HT1080 (cell line): ENCODE measurements at places on chromosomes 5 and 9. TPM values are rescaled to one million over a fixed set of nuclear protein-coding genes. Genes with fewer than 3 reads are reported as not detected.

GRCh38 chr9:5651246-5651645 lies 22.3 kb downstream of the RIC1 start:
- DNase-seq: peak; percentile 72

DNA sequence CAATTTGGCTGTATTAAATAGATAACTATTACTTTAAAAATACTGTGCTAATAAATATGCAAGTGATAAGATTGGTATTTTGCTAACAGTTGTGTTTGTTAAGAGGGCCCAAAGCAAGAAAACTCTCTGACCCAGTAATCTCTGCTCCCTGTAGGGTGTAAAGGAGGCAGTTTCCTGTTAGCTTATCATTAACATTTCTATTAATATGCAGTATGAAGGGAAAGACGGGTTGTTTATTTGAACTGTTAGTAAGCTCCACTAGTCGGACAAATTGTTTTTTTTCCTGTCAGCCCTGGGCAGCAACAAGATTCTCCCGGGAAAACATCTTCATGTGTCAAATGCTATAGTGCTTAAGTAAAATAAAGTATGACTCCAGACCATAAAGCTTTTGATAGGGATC lies 35.6 kb downstream of the ERP44 start:
- DNase-seq: no peak

DNA sequence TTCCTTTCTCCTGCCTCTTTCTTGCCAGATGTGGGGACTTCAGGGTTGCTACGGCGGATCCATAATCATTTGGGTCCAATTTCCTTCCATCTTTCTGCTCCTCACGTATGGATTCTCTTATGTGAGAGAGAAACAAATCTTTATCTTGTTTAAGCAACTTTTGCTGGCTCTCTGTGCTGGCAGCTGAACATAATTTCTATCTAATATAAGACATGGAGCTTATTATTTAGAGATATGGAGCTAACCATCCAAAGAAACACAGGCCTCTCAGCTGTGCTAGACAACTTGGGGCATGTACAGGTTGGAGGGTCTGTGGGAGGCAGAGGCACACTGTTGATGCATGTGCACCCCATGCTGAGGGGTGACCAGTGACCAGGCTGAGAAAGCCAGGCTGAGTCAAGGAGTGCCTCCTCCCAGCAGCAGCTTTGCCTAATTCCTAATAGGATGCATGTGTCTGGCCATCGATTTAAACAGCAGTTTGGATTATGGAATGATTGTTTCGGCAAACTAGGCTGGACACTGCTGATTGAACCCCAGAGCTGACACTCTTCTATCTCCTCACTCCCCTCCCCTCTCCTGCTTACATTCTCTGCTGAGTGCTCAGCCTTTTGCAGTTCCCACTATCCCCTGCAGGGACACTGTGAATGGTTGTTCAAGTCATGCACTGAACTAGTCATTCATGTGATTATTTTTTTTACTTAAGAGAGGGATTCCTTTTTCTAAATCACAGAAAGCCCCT lies 195.8 kb downstream of the ERCC6L2 start:
- DNase-seq: no peak

DNA sequence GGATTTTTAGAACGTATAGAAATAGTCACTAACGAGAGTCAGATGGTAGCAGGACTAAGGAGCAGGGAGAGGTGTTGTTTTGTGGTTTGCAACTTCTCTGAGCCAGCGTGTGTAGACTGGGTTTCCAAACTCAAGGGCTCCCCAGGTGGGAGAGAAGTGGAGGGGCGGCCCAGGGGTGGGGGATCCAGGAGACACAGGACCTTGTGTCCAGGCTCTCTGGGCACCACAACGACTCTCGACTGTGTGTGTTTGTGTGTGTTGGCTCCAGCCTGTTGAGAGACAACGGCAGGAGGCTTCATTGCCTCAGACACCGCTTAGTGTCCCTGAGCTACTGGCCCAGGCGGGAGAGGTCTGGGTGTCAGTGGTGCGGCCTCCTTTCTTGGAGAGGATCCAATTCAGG lies 934 bp upstream of the FCN1 start:
- no peak for DNase-seq

DNA sequence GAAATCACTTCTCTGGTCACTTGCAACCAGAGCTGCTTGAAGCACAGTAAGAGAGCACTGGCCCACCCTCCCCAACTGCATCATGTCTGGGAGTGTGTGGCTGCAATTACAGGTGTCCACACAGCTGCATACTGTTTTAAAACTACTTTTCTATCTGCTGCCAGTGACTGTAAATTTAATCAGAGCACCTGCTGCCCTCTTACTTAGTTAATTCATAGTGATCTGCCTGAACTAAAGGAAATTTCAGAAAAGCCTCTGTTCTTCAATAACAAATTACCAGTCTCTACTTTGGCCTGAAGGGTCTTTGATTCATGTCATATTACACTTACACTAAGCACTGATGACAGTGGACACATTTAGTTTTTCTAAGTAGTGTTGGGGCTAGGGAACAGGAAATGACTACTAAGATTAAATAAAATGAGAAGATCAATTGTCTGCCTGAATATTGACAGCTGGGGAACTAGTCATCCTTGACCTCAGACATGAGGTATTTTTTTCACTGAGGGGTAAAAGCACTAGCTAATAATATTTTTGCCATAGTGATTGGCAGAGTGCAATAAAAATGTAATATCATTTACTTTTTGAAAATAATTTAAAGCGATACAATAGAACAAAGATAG lies 788.9 kb upstream of the GRAMD2B start:
- DNase-seq: peak; percentile 54

GRCh38 chr9:132003319-132003704 lies 76.4 kb downstream of the MED27 start:
- DNase-seq: no peak

DNA sequence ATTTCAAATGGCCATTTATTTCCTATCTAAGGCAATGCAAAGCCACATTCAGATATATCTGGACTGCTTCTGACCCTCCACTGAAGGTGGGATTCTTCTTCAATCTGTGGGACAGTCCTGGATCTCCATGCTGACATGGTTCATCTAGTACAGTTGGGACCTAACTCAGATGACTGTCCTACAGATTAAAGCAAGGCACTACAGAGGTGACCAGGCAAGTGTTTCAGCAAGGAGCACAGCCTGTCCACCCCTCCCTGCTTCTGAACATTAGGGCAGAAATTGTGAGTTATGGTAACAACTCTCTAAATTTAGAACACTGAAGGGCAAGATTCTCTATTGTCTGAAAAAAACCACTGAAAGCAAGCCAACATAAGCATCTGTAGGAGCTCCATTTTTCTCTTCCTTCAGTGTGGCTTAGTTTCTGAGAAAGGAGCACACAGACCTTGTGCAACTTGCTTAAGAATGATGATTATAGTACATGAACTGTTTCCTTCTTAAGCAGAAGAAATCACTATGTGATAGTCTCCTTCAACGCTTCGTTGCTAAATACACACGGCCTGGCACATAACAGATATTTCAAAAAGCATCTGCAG lies 62.9 kb upstream of the BARX1 start:
- DNase-seq: no peak

DNA sequence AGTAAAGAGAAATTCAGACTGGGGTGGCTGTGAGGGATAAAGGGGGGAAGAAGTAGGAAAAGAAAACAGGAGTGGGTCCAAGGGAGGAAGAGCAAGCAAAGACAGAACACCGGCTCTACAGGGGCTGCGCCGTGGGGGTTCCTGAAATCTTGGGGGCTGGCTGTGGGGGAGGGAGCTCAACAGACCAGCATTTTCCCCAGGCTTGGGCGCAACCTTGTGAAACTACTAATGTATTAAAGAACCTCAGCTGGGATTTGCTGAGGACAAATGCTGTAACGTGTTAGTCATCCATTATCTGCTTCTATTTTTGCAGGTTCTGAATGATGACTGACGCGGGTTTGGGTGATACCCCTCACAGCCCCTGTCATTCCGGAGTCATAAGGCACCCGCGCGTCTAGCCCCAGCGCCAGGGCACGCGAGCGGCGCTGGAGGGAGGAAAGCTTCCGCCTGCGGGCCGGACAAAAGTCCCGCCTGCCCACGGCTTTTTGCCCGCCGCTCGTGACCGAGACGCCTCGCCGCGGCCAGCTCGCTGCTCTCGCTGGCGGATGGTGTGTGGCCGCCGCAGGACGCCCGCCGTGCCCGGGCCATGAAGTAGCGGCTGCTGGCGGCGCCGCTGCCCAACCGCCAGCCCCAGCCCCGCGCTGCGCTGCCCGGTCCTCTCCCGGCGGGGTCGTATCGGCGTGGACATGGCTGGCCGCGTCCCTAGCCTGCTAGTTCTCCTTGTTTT lies 110.6 kb downstream of the PAM start:
- DNase-seq: peak; percentile 84

Gene APBB3
- 5.0 and 5.3 TPM in 2 replicates for total RNA-seq

DNA sequence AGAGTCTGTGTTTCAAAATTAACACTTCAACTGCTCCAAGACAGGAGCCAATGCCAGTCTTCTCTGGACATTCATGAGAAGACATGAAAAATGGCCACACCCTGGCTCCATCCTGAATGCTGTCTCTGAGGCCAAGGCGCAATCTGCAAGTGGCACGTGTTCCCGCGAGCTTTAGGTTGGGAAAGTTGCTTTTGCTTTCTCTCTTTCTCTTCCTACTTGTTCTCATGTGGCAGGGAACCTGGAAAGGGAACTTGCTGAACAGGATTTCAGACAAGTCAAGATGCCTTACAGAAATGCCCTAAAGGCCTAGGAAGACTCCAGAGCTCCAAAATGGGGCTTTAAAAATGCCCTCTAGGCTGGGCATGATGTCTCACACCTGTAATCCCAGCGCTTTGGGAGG lies 91.9 kb upstream of the OTULINL start:
- DNase-seq: no peak

GRCh38 chr5:36689225-36689624 lies 82.8 kb downstream of the SLC1A3 start:
- DNase-seq: peak; percentile 39

Gene CCDC180
- 0.03 and 0.88 TPM in 2 replicates for total RNA-seq

DNA sequence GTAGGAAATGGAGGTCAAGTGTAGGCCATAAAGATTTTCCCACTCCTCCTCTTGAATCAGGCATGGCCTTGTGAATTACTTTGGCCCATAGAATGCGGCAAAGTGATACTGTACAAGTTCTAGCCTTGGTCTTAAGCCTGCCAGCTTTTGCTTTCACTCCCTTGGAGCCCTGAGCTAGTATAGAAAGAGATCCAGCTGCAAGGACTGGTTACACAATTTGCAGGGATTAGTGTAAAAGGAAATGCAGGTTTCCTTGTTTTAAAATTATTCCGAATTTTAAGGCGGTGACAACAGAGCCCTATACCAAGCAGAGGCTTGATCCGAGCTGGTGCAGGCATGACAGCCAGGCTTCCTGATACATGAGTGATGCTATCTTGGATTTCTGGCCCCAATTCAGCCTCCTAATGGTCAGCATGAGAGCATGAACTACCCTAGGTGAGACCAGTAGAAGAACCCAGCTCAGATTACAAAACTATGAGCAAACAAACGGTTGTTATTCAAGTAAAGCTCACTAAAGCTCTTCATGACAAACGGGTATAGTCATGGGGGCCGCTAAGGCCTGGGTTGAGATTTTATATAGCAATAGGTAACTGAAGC lies 257.9 kb downstream of the DOCK8 start:
- DNase-seq: no peak

DNA sequence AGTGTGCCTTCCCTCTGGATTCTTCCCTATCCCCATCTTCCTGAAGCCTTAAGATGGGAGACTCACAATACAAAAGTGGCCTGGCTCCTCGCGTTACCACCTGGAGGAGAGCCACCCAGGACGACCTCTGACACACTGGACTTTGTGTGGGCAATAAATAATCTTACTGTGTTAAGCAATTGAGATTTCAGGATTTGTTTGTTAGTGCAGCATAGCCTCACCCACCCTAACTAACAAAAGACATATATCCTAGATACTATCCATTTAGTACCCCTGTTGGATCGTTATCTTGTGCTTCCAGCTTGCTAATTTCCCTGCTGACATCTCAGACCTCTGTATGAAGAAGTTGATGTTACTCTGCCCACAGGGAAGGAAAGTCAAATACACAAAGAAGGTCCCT lies 7.9 kb downstream of the GABBR2 start:
- DNase-seq: no peak

Gene PCDHB11
- not detected in 2 replicates for total RNA-seq

DNA sequence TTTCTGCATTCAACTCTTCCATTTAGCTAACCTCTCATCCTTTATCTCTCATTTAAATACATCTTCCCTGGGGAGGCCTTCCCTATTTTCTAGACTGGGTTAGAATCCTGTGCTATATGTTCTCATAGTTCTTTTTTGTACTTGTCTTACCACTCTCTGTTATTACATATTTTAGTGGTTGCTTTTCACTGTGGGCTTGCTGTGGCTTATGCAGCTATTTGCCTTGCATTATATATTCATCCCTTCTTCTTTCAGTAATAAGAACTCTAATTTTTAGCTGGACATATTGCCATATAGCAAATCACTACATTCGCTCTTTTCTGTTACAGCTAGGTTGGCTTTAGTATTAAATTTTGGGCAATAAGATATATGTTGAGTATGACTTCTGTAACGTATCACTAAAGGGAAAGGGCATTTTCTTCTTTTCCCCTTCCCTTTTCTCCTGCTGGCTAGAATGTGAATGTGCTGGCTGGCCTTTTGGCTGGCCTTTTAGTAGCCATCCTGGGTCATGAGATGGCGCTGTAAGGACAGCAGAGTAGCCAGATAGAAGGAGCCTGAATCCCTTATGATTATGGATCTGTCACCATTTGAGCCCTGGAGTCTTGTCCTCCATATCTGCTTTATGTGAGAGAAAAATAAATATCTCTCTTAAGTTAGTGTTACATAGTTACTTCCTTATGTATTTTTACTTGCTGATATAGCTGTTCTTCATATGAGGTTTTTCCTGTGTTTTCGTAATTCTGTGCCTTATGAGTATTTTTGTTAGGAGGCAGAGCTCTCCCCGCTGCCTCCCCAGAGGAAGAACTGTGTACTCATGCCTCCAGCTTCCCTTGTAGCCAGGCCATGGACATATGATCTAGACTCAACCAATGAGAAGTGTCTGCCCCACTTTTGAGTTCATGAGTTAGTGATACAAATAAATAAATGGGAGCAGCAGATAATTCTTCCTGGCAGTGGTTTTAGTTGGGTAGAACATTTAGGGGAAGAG lies 65.8 kb downstream of the NDUFAF2 start:
- DNase-seq: peak; percentile 20

DNA sequence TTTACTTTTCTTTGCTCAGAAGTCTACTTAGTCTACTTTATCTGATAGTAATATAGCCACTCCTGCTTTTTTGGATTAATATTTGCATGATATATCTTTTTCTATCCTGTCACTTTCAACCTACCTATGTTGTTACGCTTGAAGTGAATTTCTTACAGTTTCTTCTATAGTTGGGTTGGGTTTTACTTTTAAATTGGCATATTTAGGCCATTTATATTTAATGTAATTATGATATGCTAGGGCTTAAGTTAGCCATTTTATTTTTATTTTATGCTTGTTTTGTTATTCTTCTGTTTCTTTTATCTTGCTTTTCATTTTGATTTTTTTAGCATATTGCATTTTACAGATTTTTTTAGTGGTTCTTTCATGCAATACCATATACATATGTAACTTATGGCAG lies 164.7 kb downstream of the AOPEP start:
- no peak for DNase-seq
